ENCODE measurements at places on chromosomes 16 and 17.

GRCh38 chr17:69581061-69581961, 166.8 kb downstream of the MAP2K6 start:
- DNase-seq = peak; percentile 7

DNA sequence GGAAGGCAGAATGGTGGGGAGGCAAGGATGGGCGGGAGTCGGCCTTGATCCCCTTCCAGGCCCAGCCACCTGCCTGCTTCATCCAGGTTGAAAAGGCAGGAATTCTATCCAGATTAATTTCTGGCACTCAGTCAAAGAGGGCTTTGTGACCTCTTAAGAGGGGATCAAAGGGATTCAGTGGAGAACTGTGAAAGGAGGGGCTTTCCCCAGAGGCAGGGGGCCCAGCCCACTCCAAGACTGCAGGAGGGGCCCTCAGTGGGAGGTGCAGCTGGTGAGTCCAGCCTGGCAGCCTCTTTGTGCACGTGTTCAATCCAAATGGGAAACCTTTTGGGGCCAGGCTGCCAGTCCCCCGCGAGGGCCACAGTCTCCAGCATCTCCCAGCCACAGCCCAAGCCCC, 148.5 kb upstream of the PLCG2 start:
- no peak for DNase-seq

DNA sequence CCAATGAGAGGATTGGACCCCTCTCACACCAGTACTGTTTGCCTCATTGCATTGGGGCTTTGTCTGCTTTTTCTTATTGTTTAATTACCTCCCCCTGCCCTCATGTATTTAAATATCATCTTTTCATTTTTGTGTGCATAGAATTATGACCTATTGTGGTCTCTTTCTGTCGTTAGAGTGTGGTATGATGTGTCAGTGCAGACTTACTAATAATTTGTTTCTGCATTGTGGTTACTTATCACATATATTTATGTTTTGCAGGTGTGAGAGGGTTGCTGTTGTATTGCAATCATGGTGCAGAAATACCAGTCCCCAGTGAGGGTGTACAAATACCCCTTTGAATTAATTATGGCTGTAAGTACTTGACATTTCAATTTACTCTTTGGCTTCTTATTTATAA, 2.5 kb downstream of the SEC14L1 start:
- DNase-seq = no peak

- DNase-seq = no peak
Observed at GRCh38 chr17:76801706-76802105, 63.8 kb downstream of the MFSD11 start.

DNA sequence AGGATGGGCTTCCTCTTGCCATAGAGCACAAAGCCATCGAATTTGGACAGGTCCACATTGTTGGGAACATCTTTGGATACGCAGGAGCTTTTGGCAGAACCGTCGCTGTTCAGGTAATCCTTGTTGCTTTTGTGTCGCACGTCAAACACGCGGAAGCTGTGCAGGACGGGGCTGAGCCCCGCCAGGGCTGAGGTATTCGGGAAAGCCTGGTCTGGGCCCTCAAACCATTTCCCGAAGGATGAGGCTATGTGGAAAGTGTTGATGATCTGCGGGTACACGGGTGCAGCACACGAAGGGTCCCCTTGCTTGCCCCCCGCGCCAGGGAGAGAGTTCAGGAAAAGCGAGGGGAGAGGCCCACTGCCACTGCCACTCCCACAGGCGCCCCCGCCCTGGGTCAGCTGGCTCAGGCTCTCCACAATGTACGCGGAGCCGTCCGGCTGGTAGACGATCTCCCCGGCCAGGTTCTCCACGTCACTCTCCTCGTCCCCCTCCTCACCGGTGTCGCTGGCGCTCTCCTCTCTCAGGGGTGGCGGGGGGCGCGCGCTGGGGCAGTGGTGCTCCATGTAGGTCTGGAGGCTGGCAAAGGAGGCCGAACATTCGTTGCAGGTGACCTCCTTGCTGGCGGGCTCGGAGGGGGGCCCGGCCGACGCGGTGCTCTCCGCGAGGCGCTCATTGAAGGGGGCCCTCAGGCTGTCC, 88.5 kb downstream of the ZFHX3 start:
- no peak for DNase-seq

DNA sequence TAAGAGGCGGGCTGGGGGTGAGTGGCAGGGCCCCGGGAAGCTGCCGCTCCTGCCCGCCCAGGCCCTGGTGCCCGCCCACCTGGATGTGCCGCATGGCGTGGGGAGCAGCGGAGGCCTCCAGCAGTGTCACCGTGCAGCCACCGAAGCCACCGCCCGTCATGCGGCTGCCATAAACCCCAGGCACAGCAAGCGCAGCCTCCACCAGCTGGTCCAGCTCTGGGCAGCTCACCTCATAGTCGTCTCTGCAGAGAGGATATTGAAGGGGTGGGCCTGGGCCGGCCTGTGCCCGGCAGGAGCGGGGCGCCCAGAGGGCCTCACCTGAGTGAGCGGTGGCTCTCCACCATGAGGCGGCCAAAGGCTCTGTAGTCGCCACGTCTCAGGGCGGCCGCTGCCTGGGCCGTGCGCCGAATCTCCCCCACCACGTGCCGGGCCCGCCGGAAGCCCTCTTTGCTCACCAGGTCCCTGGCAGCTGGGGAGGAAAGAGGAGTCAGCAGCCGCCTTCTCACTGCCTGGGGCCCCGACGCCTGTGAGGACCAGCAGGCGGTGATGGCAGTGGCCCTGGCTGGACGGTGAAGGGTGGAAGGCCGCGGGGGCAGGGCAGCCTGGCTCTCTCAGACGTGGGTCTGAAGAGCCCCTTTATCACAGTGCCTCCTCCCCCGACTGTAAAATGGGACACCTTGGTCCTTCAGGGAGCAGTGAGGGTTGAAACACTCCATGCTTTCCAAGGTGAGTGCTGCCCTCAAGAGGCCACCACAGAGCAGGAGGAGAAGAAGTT, 6.7 kb downstream of the GALK1 start:
- DNase-seq = no peak

DNA sequence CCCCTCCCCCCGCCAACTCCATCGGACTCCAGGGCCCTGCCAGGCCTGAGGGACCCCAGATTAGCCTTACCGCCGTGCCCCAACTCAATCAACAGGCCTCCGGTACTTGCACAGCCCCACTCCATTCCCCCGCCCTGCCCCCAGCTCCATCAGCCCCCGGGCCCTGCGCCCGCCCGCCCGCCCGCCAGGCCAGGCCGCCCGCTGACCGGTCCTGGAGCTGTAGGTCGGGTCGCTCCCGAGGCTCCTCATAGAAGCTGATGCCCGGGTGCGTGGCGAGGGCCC, 308 bp downstream of the GTF3C1 start:
- no peak for DNase-seq

DNA sequence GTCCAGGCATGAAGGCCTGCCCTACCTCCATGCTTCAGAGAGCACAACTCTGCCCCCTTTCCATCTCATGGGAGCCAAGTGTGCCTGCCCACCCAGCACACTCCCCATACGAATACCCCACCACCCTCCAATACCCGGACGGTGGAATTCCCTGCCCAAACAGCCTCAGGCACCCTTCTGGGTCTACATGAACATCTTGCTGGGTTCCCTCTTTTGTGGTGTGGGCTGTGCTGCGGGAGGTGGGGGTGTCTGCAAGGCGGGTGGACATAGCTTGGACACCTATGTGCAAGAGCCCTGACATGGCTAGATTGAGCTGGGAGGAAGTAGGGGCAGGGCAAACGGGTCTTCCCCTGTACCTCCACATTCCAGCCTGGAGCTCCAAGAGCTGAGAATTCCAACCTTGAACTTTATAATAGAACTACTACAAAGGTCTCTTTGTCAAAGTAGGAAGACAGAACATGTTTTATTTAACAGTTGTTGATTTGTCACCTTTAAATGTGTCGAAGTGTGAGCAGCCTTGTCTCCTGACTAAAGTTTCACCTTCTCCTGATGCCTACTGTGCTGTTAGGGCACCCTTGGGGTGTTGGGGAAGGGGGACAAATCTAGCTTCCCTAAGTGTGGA, 9.1 kb downstream of the SLC6A2 start:
- DNase-seq = no peak
